ENCODE measurements at places on chromosomes 6 and 20.

DNA sequence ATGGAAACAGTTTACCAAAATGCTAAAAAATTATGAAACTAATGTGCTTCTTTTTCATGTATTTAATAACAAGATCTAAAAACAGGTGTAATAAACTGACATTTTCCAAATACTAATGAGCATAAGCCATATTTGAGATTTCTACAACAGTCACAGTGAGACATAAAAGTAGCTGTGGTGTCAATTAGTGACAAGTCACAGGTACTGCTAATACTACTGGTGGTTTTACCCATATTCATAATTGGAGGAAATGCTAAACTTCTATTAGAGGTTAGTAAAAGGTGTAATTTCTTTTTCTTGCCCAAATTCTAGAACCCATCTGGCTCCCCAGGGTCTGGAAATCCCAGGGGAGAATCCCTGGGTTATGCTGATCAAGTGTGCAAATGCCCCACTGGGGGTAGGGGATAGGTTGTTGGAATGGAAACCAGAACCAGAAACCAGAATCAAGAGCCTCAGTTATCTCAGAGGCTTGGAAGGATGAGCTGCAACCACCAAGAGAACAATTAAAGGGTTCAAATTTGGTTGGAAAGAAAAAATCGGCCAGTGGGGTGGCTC is 7.1 kb upstream of the GTF2H4 start:
- DNase-seq, result no peak

DNA sequence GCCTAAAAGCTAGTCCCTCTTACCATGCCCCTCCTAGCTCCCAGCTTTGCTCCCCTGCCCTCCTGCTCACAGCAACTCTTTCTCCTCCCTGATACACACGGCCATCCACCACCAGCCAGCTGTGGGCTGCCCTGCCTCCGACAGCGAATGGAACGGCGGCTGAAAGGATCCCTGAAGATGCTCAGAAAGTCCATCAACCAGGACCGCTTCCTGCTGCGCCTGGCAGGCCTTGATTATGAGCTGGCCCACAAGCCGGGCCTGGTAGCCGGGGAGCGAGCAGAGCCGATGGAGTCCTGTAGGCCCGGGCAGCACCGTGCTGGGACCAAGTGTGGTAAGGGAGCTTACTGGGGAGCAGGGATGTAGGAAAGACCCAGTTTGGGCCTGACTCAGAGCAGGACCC is 16.6 kb upstream of the ZNF76 start:
- no peak for DNase-seq

- no peak for DNase-seq
Observed at GRCh38 chr6:3715285-3715684, 36.2 kb downstream of the PXDC1 start.

DNA sequence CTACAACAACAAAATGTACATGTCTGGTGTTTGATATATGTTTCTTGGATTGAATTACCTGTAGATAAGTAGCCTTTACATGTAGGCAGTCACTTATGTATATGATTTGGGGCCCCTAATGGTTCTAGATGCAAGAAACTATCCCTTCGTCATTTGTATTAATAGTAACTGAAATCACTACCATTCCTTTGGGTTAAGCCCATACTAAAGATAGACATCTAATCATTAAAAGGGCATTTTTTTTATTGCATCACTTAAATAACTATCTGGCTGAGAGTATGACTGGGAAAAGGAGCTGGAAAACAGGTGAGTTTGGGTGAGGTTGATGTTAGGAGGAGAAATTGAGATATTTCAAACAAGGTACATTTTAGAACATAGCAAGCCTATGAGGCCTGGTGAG is 213.5 kb upstream of the PLN start:
- DNase-seq, result no peak

DNA sequence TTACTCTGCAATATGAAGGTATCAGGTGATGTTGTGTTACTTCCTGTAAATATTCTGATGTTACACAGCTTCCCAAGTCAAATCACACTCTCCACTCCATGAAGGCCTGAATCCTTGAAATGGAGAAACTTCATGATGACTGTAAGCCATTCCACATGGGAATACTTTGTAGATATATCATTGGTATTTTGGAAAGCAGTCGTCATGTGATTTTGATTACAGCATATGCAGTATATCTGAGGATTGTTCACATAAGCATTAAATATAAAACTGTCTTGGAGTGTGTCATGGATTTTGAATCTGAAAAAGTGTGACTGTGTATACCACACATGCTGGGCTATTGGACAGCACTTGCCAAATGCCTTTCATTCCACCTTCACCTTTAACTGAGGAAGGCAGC is 118.3 kb upstream of the EXOC2 start:
- no peak for DNase-seq

DNA sequence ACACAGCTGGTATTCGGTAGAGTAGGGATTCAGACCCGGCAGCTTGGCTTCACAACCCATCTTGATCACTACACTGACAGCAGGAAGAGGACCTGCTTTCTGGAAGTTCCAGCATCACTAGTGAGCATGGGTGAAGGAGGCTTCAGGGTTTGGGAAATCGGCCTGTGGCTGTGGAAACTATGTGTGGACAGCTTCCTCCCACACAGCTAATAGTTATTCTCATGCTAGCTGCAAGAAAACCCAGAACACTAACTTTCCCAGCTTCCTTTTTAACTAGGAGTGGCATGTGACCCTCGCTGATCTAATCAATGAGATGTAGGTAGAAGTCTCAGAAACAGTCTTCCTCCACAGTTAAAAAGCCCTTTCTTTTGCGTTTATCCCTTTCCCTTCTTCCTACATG is 36.3 kb upstream of the SIRPA start:
- DNase-seq, result no peak

- no peak for DNase-seq
Observed at GRCh38 chr6:116029535-116029934, 31.2 kb downstream of the FRK start.

DNA sequence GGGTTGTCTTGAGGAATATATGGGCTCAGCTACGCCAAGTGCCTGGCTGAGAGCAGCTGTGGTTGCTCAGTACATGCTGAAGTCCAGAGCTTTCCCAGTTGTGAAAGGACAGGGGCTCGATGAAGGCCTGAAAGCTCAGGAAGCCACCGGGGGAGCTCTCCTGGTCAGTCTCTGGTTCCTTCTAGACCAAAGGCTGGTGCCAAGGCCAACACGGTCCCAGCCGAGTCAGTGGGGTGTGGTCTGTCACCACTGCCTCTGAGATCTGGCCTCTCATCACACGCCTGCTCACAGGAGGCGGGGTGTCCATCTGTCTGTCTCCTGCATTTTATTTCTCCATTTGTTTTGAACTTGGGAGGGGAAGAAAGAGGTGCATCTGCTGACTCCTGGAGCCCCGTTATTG is 4.9 kb upstream of the FAM83C start:
- DNase-seq, result no peak

GRCh38 chr6:105483492-105483891 is 80.6 kb upstream of the PREP start:
- DNase-seq, result no peak

DNA sequence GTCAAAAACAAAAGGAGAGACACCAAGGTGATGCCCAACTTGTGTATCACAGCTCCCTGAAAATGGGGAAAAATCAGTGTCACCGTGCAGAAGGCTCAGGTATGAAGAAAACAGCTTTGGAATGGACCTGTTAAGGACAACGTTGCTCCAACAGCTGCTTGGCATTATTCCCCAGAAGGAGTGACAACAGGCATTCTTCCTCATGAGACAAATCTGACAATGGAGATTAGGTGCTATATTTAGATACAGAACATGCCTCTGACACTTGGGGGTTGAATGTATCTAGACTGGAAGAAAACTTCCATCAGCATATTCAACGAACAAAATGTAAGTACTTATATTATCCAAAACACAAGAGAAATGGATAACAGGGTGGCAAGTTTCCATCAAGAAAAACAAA is 87.7 kb downstream of the MBOAT1 start:
- no peak for DNase-seq

DNA sequence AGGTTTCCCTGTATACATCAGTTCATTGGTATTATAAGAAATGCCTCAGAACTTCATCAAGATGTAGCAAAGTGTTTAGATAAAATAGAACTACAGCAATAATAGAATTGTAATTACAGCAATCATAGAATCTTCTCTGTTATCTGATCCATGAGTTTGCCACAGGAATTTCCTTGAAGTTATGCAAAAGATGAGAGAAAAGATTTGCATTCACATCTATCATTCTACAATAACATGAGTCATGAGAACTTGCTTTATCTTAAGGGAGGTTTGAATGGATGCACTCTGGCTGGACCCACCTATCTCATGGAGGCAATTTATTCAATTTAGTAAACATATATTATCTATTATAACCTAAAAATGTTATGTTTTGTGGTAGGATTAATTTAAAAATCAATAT is 329.8 kb upstream of the EPHA7 start:
- DNase-seq, result no peak

DNA sequence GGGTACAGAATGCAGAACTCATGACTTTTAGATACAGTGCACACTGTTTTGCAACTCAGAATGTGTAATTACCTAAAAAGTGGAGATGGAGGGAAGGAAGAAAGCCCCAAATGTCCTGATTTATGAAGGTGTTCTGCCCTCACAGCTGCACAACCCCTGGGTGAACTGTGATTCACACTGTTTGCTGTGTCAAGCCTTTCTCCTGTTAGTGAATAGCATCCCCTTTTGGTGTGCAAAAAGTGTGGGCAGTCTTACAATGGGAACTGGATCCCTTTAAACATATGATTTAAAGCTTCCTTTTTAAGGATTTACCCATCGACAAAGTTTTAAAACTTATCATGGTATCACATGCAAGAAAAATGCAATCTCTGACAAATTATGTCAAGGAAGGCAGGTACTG is 633.4 kb upstream of the EPHA7 start:
- no peak for DNase-seq

- DNase-seq, result no peak
Observed at GRCh38 chr20:18180815-18181214, 43.2 kb downstream of the KAT14 start.

GRCh38 chr6:82030301-82030700 is 217.2 kb downstream of the IBTK start:
- DNase-seq, result no peak

GRCh38 chr20:20488388-20488787 is 120.5 kb downstream of the INSM1 start:
- DNase-seq, result no peak

DNA sequence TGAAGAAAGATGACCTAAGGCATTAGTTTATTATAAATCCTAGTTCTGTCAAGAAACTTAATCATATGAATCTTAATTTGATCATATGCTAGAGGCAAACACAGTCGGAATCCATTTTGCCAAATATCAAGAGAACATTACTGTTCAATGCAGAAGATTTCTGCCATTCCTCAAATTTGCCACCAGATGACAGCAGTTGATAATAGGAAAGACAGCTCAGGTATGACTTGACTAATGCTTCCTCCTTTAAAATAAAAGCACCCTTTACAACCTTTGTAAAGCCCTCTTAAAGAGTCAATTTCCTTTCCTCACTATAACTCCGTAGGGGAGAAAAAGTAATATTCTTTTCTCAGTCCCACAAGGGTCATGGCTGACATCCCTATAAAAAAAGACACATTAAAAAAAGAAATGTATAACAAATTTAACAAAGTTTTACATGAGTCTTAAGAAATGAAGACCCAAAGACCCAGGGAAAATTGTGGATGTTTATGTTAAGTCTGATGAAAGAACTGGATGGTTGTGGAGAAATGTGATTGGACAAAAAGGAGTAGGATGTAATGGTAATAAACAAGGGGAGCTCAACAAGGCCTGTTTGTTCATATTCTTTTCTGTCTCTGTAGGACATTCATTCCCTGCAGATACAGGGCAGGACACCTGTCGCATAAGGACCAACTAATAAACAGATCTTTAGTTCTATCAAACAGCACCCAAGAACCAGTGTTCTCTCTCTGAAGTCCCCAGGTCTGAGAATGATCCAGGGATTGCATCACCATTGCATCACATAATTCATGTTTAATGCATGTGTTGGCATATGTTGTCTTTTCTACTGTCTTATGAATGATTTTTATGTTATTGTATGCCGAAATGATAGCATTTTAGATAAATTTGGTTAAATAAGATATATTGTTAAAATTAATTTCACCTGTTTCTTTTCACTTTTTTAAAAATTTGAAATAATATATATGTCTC is 23.0 kb upstream of the IL17A start:
- DNase-seq, result no peak

DNA sequence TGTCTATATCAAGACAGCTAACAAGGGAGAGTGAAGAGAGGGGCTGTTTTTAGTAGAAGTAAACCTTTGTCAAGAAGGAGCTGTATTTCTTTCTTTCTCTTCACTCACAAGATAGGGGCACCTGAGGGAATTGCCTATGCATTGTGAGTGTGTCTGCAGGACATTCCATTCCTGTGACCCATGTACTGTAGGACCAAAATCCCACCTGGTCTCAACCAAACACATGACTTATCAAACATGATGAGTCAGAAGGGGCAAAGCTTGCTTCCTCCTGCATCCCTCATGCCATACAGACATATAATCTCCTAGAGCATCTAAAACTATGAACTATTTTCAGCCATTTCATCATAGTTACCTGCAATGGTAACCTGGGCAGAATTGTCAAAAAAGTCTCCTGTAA is 21.8 kb downstream of the PKHD1 start:
- no peak for DNase-seq

DNA sequence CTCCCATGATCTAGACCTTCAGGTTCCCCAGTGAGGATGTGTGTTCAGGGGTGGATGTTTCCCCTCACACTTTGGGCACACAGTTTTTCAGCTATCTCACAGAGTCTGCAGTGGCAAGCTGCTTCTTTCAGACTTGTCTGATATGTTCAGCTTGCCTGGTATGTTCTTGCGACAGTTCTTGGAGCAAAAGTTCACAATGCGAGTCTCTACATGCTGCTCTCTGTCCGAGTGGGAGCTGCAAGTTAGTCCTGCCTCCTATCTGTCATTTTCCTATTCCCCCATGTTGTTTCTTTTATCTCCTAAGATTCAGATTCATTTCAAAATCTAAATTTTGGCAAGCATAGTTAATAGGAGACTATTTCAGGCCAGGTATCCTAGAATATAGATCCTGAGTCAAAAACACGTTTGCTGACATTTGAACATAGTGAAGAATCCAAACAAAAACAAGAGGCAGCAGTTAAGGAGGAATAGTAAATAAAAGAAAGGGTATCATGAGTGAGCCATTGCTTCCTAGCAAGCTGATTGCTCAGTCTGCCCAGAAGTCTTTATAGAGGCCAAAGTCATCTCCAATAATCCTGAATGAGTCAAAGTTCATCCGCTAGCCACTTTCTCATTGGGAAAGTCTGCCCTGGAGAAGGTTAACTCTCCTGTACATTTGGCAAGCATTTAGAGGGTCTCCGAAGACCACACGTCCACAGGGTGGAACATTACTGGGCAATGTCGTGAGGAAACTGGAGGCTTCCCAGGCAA is 140.2 kb upstream of the MOCS1 start:
- DNase-seq, result no peak

GRCh38 chr20:14342918-14343317 is 5.5 kb upstream of the FLRT3 start:
- DNase-seq, result no peak

Measured in activated CD8-positive, alpha-beta memory T cell treated with anti-CD3 and anti-CD28 coated beads, Interleukin-2, amount 50 U/mL, for 4 hours (primary cell).